Cortex of kidney (tissue), 1 donor: ENCODE measurements at places on chromosomes 5 and 9.

- no peak for DNase-seq
These were observed 362.9 kb downstream of the ADGRV1 start for GRCh38 chr5:90921418-90921973.

GRCh38 chr5:179241175-179241574 lies 104.1 kb downstream of the ADAMTS2 start:
- no peak for DNase-seq

DNA sequence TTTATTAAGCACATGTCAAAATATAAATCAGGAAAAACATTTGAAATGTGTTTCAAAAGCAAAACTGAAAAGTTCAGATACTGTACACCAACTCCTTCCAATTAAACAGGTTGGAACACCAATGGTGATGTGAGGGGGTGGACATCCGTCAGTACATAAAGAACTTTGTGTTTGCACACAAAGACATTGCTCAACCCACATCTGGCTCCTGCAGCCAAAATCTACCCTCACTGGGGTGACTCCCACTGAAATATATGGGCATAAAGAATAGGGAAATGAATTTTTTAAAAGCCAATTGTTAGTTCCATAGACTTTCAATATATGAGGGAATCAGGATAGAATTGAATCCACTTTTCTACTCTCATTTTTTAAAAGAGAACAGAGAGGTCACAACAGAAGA lies 63.9 kb downstream of the MEGF9 start:
- DNase-seq, result no peak

GRCh38 chr9:114288193-114289091 lies 34.5 kb upstream of the ORM1 start:
- no peak for DNase-seq

DNA sequence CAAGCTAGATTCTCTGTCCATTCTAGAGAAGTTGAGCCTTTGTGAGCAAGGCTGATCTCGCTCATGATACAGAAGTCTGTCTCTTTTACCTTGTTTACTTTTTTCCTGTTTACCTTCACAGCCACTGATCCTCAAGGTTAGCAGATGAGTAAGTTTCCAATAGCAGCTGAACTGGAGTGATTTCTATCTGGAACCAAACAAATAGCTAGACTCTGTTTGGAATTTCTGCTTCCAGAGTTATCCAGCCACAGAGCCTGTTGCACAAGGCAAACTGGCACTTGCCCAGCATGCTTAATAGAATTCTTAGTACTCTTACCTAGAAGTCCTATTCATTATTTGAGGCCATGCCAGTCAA lies 12.8 kb upstream of the PANK3 start:
- no peak for DNase-seq

- DNase-seq, result no peak
These were observed 58.9 kb downstream of the ARSB start for GRCh38 chr5:78926252-78926651.

DNA sequence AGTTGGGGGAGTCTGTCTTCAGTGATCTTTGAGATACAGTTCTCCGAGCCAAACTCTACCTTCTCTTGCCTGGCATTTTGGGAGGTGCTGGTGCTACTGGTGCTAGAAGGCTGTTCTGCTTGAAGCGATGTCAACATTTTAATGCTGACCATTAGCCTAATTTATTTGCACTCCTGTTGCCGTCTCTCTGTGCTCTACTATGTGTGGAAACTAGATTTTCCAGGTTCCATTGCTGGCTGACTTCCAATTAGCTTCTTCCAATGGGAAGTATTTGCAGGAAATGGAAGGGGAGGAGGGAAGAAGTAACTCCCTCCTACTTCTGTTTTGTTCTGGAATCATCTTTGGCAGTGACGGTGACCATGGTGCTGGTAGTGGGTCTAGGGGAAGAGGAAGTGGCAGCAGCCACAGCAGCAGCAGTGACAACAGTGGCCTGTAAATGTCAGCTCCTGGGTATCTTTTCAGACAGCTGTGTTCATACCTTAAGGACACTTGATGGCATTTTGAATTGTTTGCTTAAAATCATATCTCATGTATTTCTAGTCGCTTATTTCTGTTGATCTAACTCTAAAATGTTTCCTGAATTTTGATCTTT lies 7.9 kb downstream of the TXNDC8 start:
- no peak for DNase-seq
